T-helper 17 cell (primary cell): ENCODE measurements at places on chromosomes 11 and 22.

DNA sequence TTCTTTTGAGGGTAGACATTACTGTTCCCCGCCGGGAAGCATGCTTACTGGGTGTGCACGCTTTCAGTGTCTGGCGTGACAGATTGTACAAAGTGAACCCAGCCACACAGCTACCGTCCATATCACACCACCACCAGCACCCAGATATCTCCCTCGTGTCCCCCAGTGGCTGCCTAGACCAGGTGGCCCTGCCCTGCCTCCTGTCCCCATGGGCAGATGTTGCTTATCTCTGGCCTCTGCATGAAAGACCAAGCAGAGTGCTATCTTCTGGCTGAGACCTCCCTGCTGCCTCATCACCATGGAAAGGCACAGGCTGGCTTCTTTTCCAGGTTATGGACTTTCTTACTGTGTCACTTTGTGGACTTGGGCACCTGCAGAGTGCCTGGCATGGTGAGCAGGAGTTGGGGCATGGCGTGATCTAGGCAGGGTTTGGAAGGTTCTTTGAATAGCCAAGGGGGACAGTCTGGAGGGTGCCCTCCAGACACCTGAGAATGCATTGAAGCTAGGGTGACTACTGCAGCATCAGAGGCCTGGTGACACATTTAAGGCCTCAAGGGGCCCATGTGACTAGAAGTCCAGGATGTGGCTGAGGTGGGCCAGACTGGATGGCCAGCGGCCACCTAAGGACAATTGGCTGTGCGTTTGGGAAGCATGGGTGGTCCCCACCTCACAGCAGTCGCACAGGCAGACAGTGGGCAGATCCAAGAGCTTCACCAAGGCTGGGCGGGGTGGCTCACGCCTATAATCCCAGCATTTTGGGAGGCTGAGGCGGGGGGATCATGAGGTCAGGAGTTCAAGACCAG, 4.7 kb downstream of the TANGO2 start:
- no peak for DNase-seq

GRCh38 chr11:10351765-10352641, 47.1 kb downstream of the ADM start:
- no peak for DNase-seq

DNA sequence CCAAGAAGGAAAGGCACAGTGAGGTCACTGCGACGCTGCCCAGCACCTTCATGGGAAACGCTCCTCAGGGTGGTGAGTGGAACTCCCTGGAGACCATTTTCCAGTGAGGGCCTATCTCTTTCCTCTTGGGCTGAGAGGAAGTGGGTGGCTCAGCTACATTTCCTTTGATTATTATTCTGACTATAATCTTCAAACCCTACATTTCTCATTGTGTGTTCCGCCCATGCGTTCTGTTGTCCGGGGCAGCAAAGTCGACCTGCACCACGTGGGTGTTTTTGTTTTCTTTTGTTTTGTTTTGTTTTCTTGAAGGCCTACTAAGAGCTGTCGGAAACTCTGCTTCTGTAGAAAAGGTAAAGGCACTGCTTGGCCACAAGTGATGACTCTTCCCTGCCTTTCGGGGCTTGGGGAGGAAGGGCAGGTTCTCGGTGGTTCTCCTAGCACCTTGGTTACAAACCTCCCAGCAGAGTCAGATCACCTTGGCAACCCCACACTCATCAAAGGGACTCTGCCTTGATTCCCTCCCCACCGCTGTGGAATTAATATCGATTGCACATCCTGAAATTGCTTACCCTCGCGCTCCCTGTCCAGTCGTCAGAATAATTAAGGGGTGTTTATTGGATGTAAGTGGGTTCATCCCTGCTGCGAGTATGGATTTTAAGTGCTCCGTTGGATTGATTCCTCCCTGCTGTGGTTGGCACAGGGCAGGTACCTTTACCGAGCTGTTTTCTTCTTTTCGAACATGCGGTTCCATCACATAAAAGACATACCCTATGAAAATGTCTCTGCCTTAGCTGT, 7.3 kb downstream of the PARVB start:
- DNase-seq: no peak

GRCh38 chr11:69680688-69681087, 5.5 kb upstream of the LTO1 start:
- DNase-seq: no peak

DNA sequence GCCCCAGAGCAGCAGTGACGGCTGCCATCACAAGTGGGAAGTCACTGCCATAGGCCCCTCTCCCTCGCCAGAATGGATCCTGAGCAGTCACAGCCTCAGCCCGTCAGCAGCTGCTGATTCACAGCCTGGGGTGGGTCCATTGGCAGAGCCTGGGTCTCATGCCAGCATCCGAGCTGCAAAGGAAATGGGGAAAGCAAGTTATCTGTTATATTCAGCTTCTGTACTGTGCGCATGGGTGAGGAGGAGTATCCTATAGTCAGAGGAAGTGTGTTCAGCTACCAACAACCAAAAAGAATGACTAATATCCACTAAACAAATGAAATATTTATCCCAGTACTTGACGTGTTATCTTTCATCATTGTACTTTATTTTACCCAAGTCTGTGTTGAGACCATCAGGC, 119.7 kb downstream of the RCN1 start:
- DNase-seq: no peak

GRCh38 chr11:20022363-20023081, 137.8 kb downstream of the DBX1 start:
- DNase-seq: no peak

GRCh38 chr22:30036656-30037055, 43.6 kb upstream of the HORMAD2 start:
- no peak for DNase-seq

- DNase-seq: no peak
These were observed 15.7 kb downstream of the SLC5A1 start for GRCh38 chr22:32058656-32059260.

GRCh38 chr11:109374441-109374840, 47.5 kb upstream of the C11orf87 start:
- DNase-seq: no peak

DNA sequence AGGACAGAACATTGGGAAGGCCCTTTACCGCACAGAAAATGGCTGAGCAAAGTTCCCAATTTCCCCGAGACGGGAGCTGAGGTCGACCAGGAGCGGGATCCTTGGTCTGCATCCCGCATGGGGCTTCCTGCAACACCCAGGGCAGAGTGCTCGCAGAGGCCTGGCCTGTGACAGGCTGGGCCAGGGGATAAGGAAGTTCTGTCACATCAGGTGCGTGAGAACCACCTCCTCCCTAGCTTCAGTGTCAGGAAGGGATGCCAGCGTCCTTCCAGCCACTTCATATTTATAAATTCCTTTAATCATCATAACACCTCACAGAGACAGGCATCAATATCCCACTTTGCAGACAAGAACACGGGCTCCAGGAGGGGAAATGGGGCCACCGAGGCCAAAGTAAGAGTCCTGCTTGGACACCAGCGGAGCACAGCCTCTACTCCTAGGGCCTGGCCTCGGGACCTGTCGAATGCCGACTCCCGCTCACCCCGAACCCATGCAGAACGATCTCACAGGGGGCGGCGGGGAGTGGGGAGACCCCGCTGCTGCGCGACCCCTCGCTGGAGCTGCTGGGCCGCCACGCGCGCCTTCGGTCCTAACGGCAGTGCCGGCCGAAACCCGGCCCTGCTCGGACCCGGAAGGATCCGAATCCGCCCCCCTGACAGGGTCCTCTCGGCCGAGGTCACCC, 532 bp downstream of the BET1L start:
- DNase-seq: no peak
